ENCODE measurements at places on chromosomes 11 and 22.

DNA sequence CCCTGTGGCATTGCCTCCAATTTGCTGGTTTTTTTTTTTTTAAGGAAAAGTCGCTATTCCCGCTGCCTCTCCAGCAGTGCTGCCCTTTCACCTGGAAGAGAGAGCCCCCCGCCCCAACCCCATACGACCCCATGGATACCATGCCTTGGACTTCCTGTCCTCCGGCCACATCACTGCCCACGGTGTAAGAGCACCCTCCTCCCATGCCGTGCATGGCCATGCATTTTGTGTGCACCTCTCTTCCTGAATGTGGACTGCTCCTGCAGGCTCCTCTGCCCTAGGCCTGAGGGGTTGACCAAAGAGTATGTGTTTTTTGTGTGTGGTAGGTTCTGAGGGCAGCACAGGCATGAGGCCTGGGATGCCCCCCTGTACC, 65.6 kb upstream of the SPON1 start:
- DNase-seq, result no peak

DNA sequence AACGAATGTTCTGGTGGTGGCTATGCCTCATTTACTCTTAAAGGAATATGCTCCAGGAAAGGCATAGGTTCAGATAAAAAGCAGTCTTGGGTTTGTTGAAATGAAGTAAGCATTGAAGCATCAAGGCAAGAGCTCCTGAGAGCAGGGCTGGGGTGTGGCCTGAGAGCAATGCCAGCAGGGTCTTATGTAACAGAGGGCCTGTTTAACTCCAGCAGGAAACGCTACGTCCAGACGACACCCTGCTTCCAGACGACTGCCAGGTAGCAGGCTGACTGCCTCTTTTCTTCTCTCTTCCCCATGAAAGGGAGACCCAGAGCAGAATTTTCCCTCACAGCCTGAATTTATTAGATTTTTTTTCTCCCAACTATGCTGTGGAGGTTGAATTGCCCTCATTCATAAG, 127.2 kb upstream of the SLC5A12 start:
- DNase-seq, result no peak

- DNase-seq, result no peak
These were observed 169.6 kb upstream of the FOLH1 start for GRCh38 chr11:49377978-49378377.

DNA sequence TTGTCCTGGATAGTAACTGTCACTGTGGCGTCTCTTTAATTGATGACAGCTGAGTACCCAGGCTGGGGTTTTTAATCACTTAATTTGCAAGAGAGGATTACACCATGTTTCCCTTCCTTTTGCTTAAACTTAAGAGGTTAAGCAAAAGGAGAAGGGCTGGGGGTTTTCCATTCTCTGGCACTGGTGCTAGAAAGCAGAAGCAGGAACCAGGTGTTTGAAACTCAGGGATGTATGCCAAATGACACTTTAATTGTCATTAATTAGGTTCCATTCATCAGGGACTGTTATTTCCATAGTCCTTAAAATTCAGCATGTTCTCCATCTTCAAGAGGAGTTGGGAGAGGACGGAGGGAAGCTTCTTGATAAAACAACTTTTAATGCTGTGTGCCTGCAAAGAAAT, 746.2 kb downstream of the NELL1 start:
- no peak for DNase-seq

- DNase-seq, result no peak
These were observed at the start of gene MMP1 for GRCh38 chr11:102798012-102798746. Gene MMP1 (minus strand): TSS chr11:102798160. CDS start chr11:102798092, 68 bp downstream.

- no peak for DNase-seq
These were observed 18.5 kb upstream of the STK33 start for GRCh38 chr11:8612522-8612921.

DNA sequence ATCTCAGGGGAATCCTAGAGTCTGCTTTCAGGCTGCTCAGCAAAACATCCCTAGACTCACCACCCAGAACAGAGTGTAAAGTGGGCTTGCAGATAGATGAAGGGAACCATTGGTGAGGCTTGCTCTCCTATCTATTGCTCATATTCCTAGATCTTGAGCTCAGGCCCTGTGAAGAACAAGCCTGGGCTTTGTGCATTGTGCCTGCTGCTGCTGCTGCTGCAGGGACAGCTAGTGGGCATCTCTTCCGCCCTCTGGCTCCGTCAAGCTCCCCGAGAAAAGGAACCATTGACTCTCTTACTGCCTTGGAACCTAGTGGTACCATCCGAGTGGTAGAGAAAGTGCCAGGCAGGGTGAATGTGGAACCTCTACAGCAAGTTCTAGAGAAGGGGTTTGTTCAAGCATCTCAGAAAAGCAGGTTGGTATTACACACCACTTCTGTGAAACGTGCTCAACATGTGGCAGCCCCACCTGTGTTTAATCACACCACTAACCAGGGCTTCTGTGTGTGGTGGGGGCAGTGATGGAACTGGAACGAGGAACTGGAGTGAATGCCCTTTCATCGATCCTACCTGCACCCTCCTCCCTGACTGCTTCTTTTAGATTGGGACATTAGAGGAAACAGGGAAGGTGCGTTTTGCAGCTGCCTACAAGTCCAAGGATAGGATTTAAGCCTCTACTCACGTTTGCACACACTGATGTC, 4.4 kb downstream of the BACE1-AS start:
- DNase-seq, result no peak

DNA sequence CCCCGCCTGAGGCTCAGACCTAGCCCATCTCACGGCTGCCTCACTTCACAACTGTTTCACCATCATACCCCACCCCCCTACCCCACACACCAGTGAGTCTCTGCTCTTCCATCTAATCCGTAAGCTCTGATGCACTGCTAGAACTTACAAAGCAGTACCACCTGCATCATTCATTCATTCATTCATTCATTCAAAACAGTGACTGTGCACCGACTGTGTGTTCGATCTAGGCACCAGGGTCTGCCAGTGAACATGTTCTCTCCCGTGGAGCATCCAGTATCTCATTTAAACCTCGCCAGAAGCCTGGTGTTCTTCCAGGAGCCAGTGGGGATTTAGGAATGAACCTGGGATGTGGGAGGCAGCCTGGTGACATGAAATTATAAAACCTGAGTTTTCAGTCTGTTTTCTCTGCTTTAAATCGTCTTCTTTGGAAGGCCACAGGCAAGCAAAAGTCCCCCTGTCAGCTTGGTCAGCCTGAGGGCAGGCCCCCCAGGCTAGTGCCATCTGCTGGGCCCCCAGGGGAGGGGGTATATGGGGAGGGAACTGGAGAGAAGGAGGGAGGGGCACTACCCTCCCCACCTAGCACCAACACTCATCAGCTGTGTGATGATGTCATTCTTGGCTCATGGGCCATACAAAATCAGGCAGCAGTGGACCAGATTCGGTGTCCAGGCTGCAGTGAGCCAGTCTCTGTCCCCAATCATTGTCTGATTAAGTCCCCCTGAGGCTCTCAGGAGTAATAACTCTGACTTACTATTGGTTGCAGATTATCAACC, 18.4 kb downstream of the TMPRSS6 start:
- DNase-seq, result no peak

DNA sequence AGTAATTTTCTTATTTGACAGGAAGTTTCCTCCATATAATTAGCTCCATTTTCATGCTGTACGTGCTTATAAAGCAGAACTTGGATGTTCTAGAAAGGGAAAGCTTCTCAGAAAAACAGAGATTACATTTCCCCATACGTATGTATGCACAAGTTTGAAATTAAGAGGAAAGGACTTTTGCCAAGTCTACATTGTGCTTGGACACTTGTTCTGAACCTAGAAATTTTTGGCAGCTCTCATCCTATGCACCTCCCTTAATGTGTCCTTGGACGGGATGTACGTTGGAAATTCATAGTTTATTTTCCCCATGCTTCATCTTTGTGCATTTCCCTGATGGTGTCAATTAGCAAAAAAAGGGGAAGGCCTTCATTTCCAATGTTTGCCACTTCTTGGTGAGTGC, 322.7 kb downstream of the BLID start:
- no peak for DNase-seq
